ENCODE measurements at places on chromosomes 13 and 19.

DNA sequence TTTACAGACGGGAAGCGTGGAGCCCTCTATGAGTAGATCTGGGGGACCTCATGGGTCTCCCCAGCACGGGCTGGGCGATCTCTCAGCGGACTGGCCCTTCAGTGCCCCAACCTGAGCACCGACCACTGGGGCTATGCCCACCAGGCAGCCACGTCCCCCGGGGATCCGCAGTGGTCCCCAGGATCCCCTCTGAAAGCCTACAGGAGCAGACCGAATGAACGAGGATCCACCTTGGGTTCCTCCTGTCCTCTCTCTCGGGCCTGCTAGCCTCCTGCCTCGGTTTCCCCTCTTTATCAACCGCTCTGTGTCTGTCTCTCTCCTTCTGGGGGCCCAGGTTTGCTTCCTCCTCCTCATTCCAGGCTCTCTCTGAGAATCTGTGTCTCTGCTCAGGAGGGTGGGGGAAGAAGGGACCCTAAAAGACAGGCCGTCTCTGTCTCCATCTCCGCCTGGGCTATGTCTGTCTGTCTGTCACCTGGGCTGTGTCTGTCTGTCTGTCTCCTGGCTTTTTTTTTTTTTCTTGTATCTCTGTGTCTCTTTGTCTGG is 2.0 kb upstream of the MEIS3 start:
- no peak for DNase-seq

GRCh38 chr19:45244133-45244794 is 943 bp downstream of the EXOC3L2 start:
- no peak for DNase-seq

- DNase-seq, result no peak
Observed at GRCh38 chr13:29050719-29051118, 230.6 kb downstream of the MTUS2 start.

DNA sequence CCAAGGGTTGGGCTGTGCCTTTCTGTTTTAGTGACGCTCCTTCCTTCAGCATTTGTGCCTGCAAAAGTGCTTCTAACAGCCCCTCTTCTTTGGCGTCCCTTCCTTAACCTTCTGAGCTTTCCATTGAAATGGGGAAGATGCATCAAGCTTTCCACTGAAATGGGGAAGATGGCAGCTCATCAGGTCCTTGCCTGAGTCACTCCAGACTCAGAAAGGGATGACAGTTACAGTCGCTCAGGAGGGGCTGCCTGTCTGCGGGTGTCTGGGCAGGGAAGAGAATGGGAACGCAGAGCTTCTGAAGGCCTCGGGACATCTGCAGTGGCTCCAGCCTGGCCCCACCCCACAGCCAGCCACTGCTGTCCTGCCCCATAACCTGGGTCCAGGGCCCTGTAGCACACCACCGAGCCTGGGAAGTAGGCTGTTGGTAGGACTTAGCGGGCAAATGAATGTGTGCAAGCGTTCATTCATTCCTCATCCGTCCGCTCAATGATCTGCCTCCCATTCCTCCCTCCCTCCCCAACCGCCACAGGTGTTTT is 9.8 kb downstream of the AP1M1 start:
- no peak for DNase-seq

DNA sequence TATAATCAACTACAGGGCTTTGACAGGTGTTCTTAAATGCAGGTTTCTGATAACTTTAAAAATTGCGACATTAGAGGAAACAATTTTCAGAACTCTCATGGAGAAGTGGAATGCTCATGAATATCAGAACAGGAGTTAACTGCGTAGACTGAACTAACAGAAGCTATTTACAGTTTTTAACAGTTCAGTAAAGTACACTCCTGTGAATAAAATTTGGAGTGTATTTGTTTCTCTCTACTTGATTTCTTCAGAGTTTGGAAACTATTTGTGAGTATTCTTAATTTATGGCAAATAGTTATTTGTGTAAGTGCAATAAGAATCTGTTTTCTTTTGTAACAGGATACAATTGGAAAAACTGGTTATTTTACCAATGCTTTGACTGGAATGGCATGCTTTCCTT is 114.4 kb downstream of the TNFRSF19 start:
- peak; percentile 21 for DNase-seq

DNA sequence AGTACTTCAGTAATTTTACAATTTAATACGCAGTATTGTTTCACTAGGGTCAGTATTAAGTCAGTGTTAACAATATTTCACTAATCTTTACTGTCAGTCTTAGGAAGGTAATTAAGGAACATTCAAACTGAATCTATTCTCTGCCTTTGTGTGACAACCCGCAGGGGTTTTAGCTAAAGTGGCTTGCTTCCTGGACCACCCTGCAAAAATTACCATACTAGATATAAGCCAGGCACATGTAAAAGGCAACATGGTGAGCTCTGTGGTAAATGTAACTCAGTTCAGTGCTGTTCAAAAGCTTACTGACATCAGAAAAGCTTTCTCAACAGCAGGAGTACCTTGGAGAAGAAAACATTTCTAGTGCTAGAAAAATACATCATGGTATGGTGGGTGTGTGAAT is 116.7 kb downstream of the FREM2 start:
- DNase-seq, result peak; percentile 51

- no peak for DNase-seq
Observed at GRCh38 chr19:43467730-43468129, 2.3 kb upstream of the LYPD3 start.

DNA sequence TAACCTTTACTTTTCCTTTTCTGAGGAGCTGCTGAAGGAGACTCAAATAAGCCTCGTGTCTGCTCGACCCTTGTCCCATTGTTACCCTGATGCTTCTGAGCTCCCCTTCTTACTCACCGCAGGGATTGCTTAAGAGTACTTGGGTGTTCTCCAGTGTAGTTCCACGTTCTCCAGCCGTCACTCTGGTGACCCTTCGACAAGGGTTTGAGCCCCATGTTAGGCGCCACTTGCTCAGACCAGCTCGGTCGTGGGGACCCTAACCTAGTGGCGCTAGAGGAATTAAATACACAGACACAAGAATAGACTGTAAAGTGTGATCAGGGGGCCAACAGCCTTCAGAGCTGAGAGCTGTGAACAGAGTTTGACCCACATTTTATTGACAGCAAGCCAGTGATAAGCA is 10.3 kb downstream of the ZNF480 start:
- peak; percentile 54 for DNase-seq

DNA sequence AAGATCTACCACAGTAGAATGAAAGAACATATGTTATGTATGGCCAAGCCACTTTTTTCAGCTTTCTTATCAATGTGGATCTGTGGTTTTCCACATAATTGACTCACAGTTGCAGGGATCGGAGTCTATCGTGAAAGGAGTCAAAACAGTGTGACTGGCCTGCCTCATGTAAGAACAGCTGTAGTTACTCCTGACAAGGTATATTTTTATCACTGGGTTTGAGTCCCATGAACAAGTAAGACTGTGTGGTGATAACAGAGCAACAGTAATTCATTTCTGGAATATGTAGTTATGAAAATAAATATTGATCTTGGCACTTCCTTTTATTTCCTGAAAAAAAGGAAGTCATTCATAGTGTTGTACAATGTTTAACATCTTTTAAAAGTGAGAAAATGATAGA is 416.6 kb downstream of the KLF12 start:
- no peak for DNase-seq

DNA sequence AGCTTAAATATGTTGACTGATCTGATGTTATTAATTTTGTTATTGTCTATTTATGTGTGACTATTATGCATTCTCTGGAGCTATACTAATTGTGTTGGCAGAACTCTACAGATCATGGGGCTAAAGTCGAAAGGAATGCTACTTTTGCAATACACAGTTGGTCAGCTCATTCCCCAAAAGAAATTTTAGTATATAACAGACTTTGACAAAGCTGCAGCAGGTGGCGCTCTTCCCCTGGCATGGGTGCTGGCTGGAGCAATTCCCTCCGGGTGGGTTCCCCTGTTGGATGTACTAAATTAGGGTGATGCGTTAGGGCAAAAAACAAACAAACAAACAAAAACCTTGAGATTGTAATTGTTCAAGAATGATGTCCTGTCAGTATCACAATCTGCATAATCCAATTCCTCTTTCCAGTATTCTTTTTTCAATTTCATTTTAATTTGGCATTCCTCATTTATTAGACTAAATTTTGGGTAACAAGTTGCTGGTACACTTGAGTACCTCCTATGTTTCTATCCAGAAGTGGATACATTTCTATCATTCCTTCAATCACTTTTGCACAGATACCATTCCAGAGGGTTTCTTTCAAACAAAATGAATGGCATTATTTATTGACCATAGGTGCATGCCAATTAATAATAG is 322.8 kb upstream of the EDNRB start:
- peak; percentile 72 for DNase-seq

DNA sequence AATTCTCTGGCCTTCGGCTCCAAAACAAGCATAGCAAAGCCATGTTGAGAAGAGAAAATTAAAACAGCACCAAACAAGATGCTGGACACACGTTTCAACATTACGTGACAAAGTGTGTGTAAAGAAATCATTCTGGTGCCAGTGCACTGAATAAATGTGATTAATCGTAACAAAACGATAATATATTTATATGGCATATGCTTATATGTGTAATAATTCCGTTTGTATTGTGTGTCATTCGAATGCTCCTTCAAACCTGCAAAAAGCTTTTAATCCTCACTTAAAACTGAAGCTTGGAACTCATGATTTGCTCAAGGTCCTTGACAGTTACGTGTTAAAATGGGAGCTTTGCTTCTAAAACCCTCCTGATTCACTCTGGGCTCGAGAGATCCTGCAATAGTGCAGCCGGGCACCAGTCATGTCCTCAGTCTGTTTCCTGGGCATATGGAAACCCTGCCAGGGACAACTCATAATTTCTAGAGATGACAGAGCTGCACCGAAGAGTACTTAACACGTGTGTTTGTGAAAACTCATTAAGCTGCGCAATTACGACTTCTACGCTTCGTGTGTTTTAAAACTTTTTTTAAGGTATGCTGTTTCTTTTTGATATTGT is 731 bp upstream of the AKAP8L start:
- DNase-seq, result no peak

DNA sequence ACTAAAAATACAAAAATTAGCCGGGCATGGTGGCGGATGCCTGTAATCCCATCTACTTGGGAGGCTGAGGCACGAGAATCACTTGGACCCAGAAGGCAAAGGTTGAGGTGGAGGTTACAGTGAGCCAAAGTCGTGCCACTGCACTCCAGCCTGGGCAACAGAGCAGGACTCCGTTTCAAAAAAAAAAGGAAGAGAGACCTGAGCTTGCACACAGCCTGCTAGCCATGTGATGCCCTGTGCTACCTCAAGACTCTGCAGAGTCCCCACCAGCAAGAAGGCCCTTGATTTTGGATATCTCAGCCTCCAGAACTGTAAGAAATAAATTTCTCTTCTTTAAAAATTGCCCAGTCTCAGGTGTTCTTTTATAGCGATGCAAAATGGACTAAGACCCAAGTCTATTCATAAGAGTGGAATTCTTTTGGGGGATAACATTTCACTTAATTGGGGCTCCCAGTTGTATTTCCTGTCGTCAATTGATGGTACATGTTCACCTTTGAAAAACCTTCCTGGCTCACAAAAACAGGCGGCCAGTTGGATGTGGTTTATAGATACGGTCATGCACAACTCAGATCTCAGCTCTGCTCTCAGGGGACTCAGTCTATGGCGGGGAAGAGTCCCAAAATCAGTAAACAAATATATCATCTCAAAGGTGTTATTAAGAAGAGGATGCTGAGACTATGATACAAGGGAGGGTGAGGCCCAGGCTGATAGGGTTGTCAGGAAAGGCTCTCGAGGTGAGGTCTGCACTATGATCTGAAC is 2.4 kb upstream of the CHERP start:
- no peak for DNase-seq

GRCh38 chr13:113668491-113668971 is 1.5 kb downstream of the GRK1 start:
- DNase-seq, result no peak

DNA sequence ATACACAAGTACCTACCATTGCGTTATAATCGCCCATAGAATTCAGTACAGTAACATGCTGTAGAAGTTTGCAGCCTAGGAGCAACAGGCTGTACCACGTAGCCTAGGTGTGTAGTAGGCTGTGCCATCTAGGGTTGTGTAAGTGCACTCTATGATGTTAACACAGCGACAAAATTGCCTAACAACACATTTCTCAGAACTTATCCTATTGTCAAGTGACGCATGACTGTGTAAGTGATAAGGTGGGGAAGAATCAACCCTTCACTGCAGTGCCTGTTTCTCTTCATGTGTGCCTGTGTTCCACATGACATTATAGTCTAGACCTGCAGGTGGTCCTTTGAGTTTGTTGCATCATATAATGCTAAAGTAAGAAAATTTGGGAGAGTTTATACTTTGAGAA is 94.0 kb downstream of the PCDH9 start:
- DNase-seq, result no peak

DNA sequence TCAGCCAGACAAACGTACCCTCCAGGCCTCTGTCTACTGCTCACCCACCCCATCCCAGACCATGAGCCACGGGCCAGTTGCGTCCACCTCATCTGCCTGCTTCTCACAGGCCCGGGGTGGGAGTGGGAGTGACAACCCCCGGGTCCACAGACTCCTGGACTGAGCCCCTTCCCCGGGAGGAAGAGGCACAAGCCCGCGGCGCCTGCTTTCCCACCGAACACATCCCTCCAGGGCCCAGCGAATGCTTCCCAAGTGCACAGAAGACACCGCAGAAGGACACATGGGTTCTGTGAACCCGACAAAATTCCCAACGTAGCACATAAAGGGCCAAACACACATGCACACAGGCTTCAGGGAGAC is 18.0 kb upstream of the PLPP2 start:
- DNase-seq, result no peak

DNA sequence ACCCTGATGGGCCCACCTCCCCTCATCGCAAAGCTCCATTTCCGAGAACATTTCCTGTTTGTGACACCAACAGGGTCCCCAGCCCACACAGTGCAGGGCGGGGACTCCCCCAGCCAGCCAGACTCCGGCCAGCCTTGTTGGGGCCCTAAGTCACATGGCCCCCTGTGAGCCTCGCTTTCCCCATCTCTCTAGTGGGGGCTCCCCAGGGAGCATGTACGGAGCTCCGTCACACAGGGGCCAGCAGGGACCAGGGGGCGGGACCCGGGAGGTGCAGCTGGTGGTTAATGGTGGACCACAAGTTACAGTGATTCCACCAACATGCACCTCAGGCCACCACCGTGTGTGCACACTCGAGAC is 1.7 kb downstream of the TBXA2R start:
- no peak for DNase-seq

GRCh38 chr13:24644036-24644435 is 36.2 kb upstream of the ATP12A start:
- DNase-seq, result no peak

- DNase-seq, result no peak
Observed at GRCh38 chr13:20801707-20802106, 27.9 kb upstream of the EEF1AKMT1 start.
